ENCODE measurements at places on chromosomes 6 and 20.

GRCh38 chr6:11092668-11093375 lies 812 bp upstream of the SMIM13 start:
- peak; percentile 23 for DNase-seq

DNA sequence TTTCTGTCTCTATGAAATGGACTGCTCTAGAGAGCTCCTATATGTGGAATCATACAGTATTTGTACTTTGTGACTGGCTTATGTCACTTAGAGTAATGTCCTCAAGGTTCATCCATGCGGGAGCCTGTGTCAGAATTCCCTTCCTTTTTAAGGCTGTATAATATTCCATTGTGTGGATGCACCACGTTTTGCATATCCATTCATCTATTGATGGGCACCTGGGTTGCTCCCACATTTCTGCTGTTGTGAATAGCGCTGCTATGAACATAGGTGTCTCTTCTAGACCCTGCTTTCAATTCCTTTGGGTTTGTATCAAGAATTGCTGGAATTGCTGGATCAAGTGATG lies 155.4 kb downstream of the BMP7 start:
- no peak for DNase-seq

DNA sequence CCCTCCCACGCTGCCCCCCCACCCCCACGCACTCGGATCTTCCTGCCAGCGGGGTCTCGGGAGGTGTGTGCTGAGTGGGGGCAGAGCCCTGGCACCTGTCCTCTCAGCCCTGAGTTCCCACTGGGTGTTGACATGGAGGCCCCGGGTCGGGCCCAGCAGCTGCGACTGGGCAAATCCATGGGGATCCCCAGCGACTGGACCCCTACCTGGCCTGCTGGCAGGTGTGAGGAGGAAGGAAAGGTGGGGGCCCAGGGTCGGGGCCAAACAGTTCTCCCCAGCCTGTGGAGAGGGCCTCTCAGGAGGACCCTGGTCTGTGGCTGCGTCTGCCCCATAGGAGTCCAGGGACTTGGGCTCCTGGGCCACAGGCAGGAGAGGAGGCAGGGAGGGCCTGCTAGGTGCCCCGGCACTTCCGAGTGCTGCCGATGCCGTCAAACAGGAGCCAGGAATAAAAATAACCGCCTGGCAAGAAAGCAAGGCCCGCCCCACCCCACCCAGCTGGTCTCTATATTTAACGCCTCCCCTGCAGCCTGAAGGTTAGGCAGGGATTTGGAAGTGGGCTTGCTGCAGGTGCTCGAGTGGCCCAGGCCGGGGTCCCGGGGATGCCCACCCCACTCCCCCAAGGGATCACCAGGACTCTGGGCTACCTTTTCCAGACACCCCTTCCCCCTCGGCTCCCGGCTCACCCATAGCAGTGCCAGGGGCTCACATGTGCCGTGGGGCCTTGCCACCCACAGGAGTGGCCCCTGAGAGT lies 1.4 kb upstream of the EEF1A2 start:
- no peak for DNase-seq

GRCh38 chr6:137800762-137801161 lies 66.3 kb upstream of the TNFAIP3 start:
- DNase-seq = no peak

- DNase-seq = no peak
These were observed 11.7 kb downstream of the PPIL1 start for GRCh38 chr6:36862848-36863382.

- peak; percentile 26 for DNase-seq
These were observed 611 bp downstream of the EPB41L2 start for GRCh38 chr6:131062241-131063027.

DNA sequence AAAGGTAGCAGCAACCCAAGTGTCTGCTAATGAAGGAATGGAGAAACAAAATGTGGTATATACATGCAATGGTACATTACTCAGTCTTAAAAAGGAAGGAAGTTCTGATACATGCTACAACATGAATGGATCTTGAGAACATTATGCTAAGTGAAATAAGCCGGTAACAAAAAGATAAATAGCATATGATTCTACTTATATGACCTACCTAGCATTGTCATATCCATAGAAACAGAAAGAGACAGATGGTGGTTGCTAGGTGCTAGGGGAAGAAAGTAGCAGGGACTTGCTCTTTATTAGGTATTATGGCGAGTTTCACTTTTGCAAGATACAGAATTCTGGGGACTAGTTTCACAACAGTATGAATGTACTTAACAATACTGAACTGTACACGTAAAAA lies 46.6 kb downstream of the UBR2 start:
- DNase-seq = no peak

- DNase-seq = no peak
These were observed 95.8 kb downstream of the ERMARD start for GRCh38 chr6:169847141-169847674.

DNA sequence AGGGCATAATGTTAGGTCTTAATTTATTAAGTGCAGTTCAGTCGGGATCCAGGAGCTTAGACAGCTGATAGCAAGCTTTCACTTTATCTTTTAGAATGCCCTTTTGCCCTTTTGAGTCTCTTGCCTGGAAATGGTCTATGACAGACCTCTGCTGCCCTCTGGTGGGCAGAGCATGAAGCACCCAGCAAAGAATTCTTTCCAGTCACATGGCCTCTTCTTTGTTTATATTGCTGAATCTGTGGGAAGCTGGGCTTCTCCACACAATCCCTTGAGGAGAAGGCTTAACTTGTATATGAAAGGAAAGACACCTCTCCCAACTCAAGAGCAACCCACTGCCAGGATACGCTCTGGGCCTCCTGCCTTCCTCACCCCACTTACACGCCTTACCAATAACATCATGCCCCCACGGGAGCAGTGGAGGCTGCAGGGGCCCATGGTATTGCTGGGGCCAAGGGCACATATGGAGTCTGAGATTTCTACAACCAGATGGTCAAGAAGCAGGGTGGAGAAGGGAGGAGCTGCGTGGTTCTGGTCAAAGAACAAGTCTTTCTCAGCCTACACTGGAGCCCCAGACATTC lies 20.4 kb downstream of the WFDC3 start:
- DNase-seq = peak; percentile 73

DNA sequence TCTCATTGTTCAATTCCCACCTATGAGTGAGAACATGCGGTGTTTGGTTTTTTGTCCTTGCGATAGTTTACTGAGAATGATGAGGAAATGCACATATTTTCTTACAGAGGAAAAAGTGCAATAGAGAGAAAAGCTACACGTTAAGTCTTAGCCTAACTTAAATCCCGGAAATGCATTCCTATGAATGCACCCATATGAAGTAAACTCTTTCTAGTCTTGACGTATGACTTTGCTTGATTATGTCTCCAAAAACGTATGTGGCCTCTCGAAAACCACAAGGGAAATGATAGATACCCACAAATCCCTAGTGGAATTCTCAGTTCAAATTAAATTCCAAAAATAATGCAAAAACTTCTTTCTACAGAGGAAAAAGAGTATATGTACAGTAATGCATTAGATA lies 90.7 kb upstream of the SASH1 start:
- no peak for DNase-seq

GRCh38 chr6:148445116-148445515 lies 102.5 kb downstream of the SASH1 start:
- no peak for DNase-seq

- no peak for DNase-seq
These were observed 593.1 kb downstream of the PKHD1 start for GRCh38 chr6:51494342-51494741.

DNA sequence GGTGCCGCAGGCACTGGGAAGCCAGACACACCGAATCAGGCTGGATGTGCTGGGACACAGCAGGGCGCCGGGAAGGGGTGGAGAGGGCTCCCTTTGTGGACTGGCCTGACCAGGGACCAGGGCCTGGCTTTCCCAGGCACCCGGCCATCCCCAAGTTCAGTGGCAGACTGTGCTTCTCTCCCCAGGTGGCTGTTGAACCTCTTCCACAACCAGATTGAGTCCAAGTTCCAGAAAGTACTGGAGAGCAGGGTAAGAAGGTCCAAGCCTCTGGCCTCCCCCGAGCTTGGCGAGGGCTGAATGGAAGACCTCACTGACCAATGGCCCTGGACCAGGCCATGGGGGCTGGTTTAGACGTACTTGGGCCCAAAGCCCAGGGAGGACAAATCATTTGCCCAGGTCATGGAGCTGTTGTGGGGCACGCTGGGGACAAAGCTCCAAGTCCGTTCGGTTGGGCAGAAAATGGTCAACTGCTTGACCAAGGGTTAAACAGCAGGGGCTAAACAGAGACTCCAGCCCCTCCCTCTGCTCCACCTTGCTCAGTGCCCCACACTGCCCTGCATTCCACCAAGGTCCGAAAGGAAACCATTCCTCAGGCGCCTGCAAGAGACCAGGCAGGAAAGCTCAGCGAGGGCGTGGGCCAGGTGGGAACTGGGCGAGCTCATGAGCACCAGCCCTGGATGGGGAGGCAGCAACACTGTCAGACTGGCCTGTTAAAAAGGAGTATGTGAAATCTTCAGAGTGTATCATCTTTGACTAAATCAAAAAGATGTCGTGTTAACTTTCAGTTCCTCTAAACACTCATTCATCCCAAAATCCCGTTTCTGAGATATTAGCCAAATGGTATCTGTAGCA lies 9.1 kb downstream of the LBP start:
- DNase-seq = no peak

DNA sequence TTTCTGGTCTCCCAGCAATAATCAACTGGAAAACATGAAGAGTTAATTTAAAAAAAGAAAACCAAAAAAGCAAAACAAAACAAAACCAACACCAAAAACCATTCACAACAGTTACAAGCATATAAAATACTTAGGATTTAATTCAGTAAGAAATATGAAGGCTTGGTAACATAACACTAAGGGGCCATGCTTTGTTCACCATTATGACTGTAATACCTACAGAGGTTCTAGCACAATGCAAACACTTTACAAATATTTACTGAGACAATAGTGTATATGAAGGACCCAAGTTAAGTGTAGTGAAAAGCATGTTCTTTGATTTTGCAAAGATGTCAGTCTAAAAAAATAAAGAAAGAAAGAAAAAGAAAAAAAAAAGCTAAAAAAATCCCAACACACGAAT lies 109.8 kb upstream of the EMILIN3 start:
- no peak for DNase-seq

DNA sequence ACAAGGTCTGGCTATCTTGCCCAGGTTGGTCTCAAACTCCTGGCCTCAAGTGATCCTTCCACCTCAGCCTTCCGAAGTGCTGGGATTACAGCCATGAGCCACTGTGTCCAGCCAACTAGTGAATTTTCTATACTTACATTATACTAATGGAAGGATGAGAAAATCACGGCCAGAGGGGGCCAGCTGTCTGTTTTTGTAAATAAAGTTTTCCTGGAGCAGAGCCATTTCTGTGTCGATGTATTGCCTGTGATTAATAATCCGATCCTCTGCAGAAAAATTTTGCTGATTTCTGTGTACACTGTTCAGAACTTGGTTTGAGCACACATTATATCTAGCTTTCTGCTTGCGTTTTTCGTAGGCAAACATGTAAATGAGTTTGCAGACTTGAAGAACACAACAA lies 28.8 kb downstream of the PTPRT start:
- DNase-seq = no peak

DNA sequence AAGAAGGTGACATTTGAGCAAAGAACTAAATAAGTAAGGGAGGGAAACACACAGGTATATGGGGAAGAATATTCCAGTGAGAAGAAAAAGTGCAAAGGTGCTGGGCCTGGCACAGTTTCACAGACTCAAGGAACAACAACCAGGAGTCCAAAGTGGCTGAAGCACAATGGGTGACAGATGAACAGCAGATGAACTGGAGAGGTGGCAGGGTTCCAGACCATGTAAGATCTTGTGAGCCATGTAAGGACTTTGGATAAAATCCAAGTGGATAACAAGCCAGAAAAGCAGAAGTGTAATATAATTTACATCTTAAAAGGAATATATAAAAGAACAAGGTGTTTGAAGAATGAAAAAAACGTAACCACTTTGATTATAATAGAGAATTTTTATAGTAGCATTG lies 87.9 kb downstream of the MMS22L start:
- DNase-seq = no peak

DNA sequence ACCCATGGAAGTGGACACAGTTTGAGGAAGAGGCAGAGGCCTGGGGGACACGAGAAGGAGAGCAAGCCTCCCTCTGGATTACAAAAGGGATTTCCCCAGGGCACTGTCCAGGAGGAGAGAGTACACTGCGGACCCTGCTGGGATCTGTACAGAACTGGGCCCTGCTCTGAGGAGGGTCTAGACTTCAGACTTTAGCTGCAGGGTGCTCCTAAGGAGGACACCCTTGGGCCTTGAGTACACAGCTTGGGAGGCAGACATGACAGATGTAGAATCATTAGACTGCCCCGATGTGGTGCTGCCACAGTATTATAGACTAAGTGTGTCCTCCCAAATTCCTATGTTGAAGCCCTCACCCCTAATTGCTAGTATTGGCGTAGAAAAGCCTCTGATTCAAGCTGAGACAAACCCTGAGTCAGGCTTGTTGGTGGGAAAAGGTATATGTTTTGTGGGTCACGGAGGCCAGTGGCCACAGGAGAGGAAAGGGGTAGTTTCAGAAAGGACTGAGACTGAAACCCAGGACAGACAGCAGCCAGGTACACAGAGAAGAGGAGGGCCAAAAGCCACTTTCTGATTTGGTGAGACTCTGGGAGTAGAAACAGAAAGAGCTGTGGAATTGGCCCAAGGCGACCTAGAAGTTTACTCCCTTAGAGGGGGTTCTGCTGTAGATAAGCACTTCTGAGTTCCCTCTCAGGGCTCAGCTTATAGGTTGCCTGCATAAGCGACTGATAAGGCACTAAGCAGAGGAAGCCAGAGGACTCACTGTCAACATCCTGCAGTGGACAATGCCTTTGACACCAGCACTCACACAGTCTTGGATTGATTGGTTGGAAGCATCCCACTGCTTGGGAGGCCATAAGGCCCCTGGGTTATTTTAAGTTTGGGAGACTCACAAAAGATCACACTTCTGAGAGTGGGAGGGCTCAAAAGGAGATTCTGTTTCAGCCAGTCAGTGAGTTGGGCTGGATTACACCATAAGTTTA lies 16.5 kb upstream of the SH3BGRL2 start:
- DNase-seq = no peak

DNA sequence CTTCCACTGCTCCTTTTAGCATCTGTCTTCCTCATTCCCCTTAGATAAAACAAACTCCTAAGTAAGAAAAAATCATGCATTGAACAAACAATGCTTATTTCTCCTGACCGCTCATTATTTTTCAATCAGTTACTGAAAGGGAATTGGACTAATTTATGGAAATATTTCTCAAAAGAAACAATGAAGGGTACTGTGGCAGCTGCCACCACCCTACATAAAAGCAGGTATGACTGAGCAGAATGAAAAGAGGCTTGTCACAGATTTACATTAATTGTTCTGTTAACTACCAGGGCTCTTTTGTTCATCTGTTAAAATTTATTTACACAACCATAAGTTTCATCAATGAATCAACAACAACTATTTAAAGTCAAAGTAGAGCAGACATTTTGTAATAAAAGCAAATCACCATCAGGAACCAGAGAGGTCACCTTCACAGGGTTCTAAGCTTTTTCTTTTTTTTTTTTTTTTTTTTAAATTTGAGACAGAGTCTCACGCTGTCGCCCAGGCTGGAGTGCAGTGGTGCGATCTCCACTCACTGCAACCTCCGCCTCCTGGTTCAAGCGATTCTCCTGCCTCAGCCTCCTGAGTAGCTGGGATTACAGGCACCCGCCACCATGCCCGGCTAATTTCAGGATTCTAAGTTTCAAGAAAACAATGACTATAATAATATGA lies 204.0 kb downstream of the PTPRK start:
- DNase-seq = no peak

- no peak for DNase-seq
These were observed 123.6 kb downstream of the BFSP1 start for GRCh38 chr20:17407550-17407949.

All from activated naive CD8-positive, alpha-beta T cell treated with anti-CD3 and anti-CD28 coated beads for 36 hours (primary cell).